AML-193 (cell line): ENCODE measurements at places on chromosomes 3 and 15.

DNA sequence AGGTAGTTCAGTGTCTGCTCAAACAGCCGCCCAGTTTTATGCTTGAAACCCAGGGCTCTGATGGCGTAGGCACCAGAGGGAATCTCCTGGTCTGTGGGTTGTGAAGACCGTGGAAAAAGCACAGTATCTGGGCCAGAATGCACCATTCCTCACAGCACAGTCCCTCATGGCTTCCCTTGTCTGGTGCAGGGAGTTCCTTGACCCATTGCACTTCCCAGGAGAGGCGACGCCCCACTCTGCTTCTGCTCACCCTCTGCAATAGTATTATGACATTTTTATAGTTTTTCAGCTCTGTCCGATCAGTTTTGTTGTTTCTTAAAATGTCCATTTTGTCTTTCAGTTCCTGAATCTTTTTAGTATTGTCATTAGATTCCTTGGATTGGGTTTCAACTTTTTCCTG, 343.5 kb downstream of the EDEM1 start:
- no peak for DNase-seq

DNA sequence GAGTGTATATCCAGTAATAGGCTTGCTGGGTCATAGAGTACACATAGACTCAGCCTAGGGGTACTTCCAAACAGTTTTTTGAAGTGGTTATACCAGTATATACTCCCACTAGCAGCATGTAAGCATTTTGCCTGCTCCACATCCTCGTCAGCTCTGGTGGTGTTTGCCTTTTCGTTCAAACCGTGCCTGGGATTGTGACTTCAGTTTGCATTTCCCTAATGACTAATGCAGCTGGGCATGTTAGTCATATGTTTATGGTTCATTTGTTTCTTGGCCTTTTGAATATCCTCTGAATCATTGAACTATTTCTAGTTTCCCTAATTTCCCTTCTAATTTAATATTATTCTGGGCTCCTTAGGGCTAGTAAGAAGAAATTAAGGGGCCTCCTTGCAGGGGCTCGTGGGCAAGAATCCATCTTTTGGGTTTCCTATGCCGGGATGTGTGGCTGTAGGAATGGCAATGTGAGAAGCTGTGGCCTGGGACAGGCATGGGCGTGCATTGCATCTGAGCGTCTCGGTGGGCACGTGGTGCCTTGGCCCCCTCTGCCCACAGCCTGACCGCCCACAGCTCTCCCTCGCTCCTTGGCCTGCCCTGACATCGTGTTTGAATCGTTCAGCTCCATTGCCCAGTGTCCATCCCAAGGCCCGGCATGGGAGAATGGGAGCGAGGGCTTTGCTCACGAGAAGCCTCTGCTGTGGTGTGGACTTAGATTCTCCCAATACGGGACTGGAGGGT, 26.4 kb downstream of the FAH start:
- DNase-seq: no peak

- no peak for DNase-seq
Observed at GRCh38 chr3:64104006-64104405, 80.7 kb upstream of the PSMD6 start.

- DNase-seq: no peak
Observed at GRCh38 chr3:134094491-134094890, 64.8 kb upstream of the SLCO2A1 start.

DNA sequence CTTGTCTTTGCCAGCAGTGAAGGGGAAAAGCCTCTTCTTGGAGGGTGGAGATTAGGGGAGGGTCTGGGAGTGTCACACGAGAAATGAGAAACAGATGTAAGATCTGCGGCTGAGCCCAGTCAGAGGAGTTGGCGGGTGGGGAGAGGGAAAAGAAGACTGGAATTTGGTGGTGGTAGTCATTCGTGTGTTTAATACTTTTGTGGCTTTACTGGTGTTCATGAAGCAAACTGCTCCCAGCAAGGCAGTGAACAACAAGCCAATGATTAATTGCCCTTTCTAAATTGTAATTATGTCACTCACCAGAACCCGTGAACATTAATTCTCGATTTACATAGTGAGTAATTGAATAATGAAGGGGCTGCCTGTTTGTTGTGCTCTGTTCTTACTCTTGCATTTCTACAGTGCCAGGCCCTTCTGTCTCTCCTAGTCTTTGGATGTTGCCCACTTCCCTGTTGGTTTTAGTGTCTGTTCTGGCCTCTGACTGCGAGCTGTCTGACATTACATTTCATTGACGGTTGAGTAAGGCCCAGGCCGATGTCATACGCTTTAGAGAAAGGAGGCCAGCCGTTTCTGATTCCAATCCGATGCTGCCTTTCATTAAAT, 78.0 kb downstream of the CHCHD6 start:
- DNase-seq: no peak

DNA sequence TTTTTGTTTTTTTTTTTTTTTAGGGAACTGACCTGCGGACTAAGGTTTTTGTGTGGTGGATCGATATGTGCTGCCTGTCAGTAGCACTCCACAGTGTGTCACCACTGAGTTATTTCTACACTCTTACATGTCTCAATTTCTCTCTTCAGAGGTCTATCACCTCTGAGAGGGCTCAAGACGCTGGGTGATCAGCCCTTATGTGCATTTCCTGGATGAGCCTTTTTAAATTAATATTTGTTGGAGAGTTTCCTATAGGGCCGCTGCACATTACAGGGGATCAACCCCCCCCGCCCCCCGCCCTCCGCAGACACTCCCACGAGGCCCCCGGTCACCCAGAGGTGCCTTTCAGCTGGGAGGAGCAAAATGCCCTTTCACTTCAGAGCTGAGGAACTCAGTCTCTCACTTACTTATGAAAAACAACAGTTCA, 34.5 kb upstream of the AP4E1 start:
- DNase-seq: peak; percentile 64

DNA sequence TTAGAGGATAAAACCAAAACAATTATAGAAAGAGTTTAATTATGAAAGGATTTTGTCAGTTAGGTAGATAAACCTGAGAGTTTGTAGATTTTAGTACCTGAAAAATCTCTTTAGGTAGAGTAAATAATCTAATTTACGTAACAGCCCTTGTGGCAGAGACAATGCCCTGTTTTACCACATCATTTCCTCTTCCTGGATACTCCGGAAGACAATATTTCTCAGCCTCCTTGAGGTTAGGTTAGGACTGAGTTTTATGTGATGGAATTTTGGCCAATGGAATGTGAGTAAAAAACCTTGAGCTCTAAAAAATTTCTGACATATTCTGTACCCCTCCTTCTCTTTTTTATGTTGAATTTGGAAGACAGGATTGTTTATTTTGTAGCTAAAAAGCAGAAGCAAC, 50.7 kb upstream of the TPRG1 start:
- peak; percentile 77 for DNase-seq

DNA sequence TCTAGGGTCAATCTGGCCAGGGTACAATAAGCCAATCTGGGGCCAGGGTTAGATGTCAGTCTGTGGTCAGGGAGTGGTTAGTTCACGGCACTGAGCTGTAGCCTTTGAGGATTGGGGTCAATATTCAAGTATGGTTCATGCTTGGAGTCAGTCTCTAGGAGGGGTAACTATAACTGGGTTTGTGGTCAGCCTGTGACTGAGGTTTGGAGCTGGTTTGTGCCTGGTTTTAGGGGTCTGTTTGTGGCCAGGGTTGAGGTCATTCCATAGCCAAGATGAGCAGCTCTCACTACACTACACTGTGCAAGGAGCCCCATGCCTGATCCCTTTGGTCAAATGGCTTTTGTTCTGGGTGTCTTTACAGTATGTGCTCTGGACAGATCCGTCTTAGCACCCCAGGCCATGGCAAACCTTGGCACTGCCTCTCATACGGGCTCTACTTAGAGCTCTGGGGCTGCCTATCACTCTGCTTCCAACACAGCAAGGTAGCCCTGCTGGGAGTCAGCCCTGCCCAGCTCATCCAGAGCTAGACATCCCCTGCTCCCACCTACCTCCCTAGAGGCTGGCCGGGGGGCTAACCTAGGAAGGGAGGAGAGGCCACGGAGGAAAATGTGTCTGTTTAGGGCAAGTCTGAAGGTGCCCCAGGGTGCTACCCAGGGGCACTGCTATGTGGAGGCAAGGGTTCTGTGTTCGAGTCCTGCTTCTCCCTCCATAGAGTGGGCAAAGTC, 63.3 kb upstream of the CORO2B start:
- no peak for DNase-seq

DNA sequence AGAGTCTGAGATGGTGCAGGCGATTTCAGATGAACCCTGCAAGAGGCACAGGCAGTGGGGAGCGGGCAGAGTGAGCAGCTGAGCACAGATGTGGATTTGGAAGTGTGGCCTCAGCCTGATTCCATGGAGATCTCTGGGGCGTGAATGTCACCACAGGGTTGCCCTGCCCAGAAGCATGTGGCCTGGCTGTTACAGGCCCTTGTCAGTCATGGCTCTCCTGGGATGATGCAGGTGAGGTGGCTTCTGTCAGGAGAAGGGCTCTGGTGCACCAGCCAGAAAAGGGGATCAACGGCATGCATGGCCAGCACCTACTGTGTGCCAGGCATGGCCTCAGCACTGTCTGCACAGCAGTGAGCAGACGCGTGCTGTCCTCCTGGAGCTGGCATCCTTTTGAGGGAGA, 11.9 kb downstream of the HDAC11 start:
- DNase-seq: no peak

GRCh38 chr3:149339931-149340309, 6.5 kb upstream of the TM4SF18 start:
- peak; percentile 60 for DNase-seq

DNA sequence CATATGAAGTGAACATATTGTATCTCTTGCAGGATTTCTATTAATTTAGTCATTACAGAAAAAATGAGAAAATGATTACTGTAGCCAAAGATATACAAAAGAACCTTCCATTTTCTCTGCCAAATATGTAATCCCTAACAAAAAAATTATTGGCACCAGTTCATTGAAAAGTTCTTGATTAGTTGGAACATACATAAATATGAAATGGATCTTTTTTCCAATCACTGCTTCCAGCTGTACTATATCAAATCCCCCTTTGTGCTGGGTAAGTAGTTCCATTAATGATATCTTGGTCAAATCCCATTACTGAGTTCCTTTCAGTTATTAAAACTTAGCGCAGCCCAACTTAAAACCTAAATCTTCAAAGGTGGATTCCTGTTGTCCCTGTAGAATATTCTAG, 263.8 kb downstream of the SLC9A9 start:
- DNase-seq: no peak

GRCh38 chr15:73058437-73058836, 6.2 kb downstream of the NEO1 start:
- no peak for DNase-seq

DNA sequence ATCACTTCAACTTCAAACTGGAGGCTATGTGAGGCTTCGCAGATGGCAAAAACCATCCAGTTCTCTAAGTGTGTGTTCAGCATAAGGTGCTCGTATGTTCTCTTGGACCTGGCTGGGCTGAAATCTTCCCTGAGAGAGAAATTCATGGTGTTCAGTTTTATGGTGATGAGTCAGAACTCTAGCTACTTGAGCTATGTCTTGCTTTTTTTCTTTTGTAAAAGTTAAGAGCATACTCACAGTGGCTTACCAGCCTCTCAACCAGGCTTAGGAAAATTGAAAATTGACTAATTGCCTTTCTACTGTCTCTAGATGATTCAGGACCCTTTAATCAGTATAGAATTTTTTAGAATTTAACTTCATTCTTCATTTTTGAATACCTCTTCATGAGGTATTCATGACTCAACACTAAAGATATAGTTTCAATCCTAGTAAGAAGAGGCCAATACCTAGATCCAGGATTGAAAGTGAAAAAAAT, 617.5 kb downstream of the TBL1XR1 start:
- DNase-seq: no peak

DNA sequence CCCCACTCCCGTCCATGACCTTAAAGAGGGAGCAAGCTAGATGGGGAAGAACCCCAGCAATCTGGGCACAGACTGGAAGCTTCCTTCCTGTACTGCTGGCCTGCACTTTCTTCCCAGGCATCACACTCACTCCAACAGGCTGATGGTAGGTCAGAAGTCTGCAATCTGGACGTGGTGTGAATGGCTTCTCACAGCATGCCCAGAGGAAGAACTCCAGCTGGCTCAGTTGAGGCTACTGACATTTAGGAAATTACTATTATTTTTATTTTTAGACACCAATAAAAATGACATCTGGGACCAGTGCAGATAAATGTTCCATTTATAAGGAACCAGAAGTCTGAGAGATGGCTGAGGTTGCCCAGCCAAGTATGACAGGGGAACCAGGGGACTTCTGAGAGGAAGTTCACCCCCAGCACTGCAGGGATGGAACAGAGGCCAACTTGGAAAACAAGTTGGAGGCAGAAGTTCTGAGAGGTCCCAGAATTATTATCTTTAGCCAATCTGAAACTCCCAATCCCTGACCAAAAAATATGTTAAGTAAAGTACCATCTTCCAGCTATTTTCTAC, 163.8 kb upstream of the CTNNB1 start:
- DNase-seq: no peak

GRCh38 chr3:106457281-106458180, 588.7 kb upstream of the CBLB start:
- DNase-seq: peak; percentile 27

DNA sequence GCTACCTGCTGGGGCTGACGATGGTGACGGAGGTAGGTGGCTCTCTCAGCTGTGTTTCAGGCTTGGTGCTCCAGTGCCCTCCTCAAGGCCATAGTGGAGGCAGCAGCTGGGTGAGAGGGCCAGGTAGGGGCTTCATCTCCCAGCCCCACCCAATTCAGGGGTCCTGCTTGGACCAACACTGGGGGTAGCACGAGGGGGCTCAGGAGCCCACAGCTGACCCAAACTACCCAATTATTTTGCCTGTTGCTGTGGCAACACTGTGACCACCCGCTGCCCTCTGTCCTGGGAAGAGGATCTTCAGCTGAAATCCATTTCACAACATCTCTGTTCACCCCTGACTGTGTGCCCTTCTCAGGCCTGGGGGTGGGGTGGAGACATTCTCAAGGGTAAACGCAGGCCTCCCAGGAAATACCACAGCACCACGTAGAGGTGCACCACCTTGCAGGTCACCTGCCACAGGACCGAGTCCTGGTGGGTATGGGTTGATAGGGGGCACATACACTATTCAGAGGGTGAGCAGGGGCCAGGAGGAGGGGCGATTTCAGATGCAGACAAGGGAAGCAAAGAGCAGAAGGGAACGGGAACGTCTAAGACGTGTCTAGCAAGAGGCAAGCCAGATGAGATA, 62.7 kb downstream of the GRIP2 start:
- DNase-seq: no peak
